H9 (cell line): ENCODE measurements at places on chromosomes 13 and 19. TPM values are rescaled to one million over a fixed set of nuclear protein-coding genes. Genes with fewer than 3 reads are reported as not detected.

DNA sequence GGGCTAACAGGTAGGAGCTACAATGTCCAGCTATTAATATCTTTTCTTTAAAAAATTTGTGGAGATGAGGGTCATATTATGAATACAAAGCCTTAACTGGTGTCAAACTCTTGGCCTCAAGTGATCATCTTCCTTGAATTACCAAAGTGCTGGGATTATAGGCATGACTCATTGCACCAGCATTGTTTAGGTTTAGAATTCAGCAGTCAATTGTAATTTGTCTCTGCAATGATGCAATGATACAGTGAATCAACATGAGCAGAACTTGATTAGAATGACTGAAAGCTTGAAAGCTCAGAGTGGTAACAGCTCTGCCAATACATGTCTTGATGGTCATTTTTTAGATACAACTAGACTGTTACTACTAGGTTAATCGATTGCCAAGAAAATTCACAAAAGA is 752.8 kb upstream of the MIR17HG start:
- no peak for DNase-seq

DNA sequence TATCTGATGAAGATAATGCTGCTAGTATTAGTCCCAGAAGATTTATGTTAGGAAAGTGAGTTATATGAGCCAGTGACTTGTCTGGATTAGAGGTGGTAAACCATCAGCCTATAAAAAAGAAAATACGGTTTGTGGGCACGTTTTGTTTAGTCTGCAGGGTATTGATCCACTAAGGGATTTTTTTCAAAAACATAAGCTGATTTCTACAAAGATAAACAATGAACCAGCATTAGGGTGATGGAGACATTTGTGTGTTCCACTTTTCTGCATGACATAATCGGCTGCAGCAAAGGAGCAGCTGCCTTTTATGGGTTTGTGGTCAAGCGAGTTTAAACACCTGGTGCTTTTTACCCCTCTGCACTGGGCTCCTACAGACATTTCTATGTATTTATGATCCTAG is 836.4 kb upstream of the GPC6 start:
- no peak for DNase-seq

ZNF567 gene
- 15.9 and 16.1 TPM in 2 replicates for total RNA-seq

DNA sequence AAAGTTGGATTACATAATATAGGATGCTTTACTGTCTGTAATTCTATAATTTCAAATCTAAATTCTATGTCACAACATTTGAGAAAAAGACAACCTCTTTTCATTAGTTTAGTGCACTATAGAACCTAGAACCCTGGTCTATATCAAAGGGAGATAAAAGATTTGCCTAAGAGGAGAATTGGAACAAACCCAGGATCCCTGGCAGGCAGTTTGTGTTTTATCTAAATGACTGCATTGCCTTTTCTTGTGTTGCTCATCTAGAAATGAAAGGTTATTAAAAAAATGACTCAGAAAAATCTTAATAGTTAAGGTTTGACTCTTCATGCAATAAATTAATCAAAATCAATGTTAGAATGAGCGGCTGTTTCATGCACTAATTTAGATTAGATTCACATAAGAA is 96.7 kb downstream of the PCDH9 start:
- no peak for DNase-seq

DNA sequence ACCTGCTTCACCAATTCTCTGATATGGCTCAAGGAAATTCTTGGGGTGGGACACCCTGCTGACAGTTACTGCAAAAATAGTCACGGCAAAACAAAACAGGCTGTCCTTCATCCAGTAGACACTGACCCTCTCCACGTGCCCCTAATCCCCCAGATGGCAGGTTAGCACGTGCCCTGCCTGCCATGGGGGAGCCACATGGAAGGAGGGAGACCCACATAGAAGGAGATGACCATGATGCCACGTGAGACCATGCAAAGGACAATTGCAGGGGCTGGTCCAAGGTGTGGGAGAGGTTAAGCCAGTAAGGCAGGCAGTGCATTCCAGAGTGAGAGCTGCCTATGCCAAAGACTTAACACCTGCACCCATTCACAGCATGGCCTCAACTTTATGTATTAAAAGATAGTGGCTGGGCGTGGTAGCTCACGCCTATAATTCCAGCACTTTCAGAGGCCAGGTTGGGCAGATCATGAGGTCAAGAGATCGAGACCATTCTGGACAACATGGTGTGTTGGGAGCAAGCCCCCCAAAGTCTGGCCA is 82.7 kb downstream of the ZNF429 start:
- no peak for DNase-seq

FUT6 gene
- total RNA-seq: 0.13 TPM in 1 of 2 replicates, not detected in the other

DNA sequence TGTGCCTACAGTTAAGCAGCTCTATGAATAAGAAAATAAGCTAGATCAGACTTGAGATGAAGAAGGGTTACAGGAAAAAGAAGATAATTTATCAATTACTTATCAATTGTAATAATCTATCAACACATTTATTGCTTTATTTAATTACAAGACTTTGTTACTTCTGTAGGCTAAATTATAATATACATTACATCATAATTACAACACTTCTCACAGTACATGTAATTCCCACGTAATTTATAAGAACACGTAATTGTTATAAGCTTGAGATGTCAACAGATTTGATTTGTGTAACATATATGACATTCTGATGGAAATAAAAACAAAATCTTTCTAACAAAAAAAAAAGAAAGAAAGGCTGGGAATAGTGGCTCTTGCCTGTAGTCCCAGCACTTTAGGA is 36.8 kb downstream of the NEK5 start:
- no peak for DNase-seq

- DNase-seq: no peak
Measured at GRCh38 chr19:51559240-51559639, 11.8 kb upstream of the ZNF175 start.

DNA sequence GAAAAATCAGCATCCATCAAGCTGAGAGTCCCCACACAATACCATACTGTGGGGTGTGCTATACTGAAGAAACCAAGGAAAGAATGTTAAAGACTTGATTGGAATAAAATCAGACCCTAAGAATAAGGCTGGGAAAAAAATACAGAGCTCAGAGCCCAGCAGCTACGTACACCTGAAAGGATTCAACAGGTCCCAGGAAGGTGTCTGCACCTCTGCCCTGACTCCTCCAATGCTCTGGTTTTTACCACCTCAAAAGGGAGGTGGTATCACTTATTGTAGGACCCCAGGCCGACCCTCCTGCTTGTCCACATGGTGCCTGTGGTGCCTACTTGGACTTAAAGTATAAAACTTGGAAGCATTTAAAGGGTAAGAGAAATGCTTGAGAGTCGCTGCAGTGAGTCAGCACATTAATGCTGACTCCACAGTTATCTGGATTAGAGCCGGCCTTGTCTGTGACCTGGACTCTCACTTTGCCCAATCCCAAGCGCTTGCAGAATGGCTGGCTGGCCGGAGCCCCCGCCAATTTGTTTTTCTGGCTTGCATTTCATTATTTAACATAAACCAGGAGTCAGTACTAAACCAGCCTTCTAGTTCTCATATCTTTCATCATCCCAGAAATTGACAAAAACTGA is 110.1 kb downstream of the FGF14 start:
- DNase-seq: peak; percentile 33

DNA sequence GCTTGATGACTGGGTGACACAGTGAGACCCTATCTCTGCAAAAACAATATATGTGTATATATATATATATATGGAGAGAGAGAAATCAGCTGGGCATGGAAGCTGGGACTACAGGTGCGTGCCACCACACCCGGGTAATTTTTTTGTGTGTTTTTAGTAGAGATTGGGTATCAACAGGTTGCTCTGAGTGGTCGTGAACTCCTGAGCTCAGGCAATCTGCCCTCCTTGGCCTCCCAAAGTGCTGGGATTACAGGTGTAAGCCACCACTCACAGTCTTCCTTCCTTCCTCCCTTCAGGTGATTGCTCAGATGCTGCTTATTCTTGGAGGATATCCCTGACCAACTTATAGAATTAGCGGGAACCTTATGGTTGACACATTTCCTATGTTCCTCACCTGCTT is 41.9 kb downstream of the ERICH4 start:
- no peak for DNase-seq

ATP1A3 gene
- 11.6 and 12.0 TPM in 2 replicates for total RNA-seq

SIGLECL1 gene
- total RNA-seq: not detected in 2 replicates

GRCh38 chr19:16621165-16621800 is 6.7 kb downstream of the MED26 start:
- DNase-seq: no peak

GPC6 gene
- 15.6 and 16.1 TPM in 2 replicates for total RNA-seq

GRCh38 chr19:6988257-6988656 is 33.0 kb downstream of the MBD3L2B start:
- no peak for DNase-seq

FCHO1 gene
- total RNA-seq: 13.1 and 13.7 TPM in 2 replicates

GRCh38 chr19:10327793-10328192 is 5.5 kb downstream of the RAVER1 start:
- DNase-seq: no peak

DNA sequence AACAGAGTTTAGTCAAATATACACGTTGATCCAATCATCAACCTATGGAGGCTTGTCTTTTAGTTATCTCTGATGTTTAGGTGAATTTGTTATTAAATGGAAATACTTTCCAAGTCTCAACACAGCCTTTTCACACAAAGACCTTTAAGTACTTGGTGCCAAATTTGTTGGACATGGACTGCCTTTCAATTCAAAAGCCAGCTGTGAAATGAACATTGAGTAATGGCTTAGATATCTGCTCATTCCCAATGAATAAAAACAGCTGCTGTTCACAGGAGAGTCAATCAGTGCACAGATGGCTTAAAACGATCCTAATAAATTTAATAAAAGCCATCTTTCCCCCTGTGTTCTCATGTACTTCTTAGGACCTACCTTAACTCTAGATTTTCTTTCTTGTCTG is 19.9 kb upstream of the DHRS12 start:
- DNase-seq: no peak

- no peak for DNase-seq
Measured at GRCh38 chr13:35789335-35790165, 313.1 kb upstream of the MAB21L1 start.

GET3 gene
- 81.3 and 81.6 TPM in 2 replicates for total RNA-seq

ZNF490 gene
- 9.7 and 10.1 TPM in 2 replicates for total RNA-seq

- no peak for DNase-seq
Measured at GRCh38 chr19:5706876-5707573, 12.9 kb downstream of the LONP1 start.

DNA sequence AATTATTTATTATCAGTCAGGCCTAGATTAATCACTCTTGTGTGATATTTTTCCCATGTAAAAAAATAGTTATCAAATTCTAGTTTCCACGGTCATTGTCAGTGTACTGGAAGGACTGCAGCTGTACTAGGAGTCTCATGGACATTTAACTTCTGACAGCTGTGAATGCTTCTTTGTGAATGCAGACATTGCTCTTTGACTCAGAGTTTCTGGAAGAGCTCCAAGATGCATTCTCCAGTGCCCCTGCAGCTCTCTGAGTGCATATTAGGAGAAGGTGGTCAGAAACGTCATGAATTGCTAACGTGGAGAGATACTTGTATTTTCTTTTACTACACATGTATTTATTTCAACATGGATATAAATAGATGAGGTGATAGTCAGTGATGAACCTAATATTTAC is 9.7 kb upstream of the SLITRK5 start:
- DNase-seq: no peak

GRCh38 chr13:46675016-46675415 is 121.9 kb downstream of the ESD start:
- no peak for DNase-seq

DNA sequence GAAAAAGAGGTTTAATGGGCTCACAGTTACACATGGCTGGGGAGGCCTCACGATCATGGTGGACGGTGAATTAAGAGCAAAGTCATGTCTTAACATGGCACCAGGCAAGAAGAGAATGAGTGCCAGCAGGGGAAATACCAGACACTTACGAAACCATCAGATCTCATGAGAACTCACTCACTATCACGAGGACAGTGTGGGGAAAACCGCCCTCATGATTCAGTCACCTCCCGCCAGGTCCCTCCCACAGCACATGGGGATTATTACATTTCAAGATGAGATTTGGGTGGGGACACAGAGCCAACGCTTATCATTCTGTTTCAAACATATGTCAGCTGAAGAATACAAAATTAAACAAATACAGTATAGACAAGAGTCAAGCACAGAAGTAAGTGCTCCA is 165.1 kb downstream of the PCCA start:
- DNase-seq: no peak

ZNF530 gene
- 7.9 and 9.3 TPM in 2 replicates for total RNA-seq

GRCh38 chr13:113784645-113785024 is 25.6 kb downstream of the TMEM255B start:
- no peak for DNase-seq

DNA sequence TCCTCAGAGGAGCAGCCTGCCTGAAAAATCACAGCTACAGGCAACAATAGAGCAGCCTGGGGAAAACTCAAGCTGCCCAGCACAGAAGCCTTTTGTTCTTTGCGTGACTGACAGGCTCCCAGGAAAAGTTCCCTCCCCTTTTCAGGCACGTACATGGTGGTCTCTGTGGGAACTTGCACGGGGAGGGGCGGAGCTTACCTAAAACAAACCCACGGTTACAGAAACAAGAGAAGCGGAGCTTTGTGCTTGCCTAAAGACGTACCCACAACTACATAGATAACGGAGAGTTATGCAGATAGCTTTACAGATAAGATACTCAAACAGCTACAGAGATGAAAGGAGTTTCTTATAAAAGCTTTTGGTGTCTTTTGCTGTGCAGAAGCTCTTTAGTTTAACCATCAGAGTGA is 11.4 kb downstream of the ETFB start:
- DNase-seq: peak; percentile 73

DNA sequence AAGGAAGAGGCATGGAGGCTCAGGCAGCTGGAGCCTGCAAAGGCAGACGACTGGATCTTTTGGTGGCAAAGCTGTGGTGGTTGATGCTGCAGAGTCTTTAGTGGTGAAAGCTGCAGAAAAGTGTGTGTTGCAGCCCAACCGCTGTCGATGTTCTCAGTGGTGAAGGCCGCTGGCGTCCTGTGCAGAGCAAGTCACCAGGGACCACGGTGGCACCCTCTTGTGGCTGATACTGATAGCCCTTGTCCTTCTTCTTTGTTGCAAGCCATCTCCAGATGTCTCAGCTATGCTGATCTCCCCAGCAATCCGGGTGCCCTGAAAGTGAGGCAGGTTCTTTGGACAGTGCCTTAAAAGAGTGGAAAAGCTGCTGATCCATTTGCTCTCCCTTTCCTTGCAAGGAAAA is 610.9 kb upstream of the PCDH9 start:
- peak; percentile 76 for DNase-seq

DNA sequence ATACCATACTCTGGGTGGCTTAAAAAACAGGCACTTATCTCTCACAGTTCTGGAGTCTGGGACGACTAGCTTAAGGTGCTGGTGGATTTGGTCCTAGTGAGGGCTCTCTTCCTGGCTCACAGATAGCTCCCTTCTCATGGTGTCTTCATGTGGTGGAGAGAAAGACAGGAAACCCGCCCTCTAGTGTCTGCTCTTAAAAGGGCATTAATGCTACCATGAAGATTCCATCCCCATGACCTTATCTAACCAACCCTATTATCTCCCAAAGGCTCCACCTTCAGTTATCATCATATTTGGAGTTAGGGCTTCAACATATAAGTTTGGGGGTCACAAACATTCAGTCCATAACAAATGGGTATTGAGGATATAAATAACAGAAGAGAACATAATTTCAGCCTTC is 139.4 kb downstream of the HS6ST3 start:
- DNase-seq: peak; percentile 43

BCAM gene
- total RNA-seq: 73.0 and 78.5 TPM in 2 replicates
